ENCODE measurements at places on chromosomes 2 and 18.
A peak's percentile ranks its signal among the peaks of the same experiment; 100 is the strongest.

DNA sequence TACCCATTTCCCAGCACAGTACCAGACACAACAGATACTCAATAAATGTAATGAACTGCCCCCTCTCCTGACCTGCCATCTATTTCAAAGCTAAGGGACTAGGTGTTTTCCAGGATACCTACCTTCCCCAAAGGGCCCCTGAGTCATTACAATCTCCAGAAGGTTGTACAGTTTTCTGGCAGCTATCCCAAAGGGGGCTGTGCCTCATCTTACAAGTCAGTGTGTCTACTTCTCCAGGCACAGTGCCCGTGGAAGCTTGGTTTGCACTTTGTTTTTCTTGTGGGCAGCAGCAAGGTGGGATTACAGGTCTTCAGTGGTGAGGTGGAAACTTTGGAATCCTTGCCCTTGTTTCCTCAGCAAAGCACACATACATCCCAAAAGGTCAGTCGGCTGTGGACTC is 62.8 kb upstream of the CYP26B1 start:
- no peak for DNase-seq

- no peak for DNase-seq
These were observed 68.1 kb upstream of the SPRED2 start for GRCh38 chr2:65500310-65501040.

GRCh38 chr2:73243884-73244570 is 9.9 kb downstream of the CCT7 start:
- DNase-seq = no peak

GRCh38 chr18:39205565-39206195 is 1640.1 kb upstream of the CELF4 start:
- no peak for DNase-seq

DNA sequence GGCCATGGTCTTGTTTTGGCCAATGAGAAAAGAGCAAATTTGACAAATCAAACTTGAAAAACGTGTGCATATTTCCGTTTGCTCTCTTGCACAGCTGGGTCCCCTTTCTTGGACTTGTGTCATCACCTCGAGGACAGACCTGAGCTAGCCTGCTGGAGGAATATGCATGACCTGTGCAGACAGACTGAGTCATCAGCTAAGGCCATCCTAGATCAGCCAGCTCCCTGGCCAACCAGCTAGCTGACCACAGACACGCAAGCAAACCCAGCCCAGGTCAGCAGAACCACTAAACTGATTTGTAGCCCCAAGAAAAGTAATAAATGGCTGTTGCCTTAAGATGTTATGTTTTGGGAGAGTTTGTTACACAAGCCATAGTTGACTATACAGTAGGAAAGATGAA is 61.3 kb upstream of the PAX3 start:
- no peak for DNase-seq

DNA sequence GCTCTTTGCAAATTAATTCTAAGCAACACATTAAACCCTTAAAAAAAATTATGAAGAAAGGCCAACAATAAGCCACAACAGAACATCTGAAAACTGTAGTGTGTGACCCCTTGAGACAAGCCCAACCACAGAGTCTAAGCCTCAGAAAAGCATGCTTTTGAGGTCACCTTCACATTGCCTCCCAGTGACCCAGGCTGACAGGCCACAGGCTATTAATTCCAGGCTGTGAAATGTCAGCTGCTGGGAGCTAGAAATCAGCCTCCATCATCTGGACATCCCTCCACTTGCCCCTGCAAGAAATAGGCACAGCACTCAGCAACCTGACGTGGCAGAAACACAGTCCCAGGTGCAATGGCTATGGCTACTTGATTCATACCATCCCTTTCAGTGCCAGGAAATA is 179.4 kb upstream of the ZFP36L2 start:
- DNase-seq = no peak

DNA sequence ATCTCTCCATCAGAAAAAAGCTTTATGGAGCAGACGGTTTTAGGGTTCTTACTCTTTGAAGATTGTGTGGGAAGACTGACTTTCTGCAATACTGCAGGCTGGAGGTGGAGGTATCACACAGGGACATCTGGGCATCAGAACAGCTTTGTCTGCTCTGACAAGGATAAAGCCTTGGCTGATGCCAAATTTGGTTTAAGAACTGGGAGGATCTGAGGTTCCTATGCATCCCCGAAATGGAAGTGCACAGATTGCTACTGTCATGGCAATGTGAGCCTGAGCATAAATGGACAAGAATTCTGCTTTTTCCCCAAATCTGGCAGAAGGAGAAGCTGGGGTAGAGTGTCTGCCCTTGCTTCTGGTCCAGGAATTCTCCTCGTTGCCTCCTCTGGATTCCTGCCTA is 424.3 kb downstream of the SLC4A3 start:
- DNase-seq = no peak

DNA sequence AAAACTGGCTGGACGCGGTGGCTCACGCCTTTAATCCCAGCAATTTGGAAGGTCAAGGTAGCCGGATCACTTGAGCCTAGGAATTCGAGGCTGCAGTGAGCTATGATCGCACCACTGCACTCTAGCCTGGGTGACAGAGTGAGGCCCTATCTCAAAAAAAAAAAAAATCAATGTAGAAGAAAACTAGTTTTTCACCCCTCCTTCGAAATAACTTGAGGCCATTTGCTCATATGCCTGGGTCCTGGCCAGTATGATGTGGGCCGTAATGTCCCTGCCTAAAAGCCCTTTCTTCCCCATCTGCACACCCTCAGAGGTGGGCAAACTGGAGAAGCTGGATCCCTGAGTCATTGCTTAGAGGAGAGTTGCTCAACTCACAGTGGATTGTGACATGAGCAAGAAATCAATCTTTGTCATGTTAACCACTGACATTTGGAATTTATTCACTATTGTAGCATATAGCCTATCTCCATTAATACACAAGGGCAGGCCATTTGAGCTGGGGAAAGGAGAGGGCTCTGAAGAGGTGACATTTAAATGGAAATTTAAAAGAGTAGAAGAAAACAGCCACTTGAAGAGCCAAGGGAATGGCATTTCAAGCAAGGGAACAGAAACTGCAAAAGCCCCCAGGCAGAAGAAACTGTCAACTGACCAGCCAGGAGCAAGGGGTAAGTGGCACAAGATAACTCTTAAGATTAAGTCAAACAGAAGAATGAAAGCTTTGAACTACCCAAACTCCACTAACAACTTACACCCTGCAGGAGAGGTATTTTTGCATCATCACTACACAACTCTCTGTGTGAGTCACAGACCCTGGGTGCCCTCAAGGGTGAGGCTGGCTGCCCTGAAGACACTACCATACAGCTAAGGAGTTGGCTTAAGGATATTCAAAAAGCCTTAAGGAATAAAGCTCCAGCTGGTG is 7.6 kb upstream of the METTL21A start:
- no peak for DNase-seq

GRCh38 chr18:79951545-79952455 is at the start of gene SLC66A2:
SLC66A2 (minus strand) TSS chr18:79951653; CDS start chr18:79950926, 727 bp downstream.
- peak; percentile 96 for DNase-seq

- no peak for DNase-seq
These were observed 1.8 kb downstream of the DPP4 start for GRCh38 chr2:162072181-162072702.

DNA sequence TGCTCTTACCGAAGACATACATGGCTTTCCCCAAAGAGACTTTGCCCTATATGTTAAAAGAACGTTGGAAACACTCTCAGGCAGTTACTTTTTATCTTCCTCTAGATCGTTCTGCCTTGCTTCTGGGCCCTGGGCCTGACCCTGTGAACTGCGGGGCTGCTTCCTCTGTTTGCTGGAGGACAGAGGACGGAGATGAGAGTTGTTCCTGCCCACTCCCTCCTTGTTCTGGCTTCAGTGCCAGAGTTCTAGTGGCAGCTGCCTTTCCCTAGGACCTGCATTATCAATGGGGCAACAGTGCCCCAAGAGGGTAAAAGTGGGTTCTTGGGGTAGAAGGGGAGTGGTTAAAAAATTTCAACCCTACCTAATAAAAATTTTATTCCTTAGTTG is 6.5 kb upstream of the FN1 start:
- DNase-seq = no peak

GRCh38 chr2:241635756-241636155 is 1.2 kb downstream of the THAP4 start:
- DNase-seq = no peak

DNA sequence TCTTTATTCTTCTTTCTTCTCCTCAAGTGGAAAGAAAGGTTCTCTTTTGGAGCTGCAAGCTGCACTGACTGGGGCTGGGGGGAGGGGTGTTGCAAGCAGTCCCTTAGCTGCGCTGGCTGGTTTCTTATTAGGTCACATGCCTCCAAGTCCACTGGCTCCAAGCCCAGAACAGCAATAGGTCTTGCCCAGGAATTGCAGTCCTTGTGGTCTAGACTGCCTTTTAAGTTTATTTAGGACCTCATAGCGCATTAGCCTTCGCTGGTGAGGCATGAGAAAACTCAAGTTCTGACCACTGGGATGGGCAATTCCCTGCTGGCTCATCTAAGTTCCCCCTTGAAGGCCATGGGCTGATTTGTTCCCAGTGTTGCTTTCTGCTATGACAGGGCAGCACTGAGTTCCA is 138.6 kb upstream of the SCN7A start:
- DNase-seq = no peak

DNA sequence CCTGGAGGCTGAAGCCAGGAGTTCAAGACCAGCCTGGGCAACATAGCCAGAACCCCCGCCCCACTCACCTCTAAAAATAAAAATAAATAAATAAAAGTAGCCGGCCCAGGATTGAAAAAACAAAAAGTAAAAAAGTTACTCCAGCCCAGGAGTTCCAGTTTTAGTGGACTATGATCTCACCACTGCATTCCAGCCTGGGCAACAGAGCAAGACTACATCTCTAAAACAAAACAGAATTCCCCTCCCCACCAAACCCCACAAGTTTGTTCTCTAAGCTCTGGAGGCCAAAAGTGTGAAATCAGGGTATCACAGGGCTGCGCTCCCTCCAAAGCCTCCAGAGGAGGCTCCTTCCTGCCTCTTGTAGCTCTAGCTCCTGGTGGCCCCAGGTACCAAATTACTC is 1.7 kb downstream of the D2HGDH start:
- DNase-seq = no peak

- no peak for DNase-seq
These were observed 33.0 kb downstream of the FTCDNL1 start for GRCh38 chr2:199818026-199818425.

GRCh38 chr2:171146633-171147032 is 14.1 kb downstream of the TLK1 start:
- no peak for DNase-seq

GRCh38 chr2:46846536-46846935 is 69.1 kb downstream of the MCFD2 start:
- no peak for DNase-seq

DNA sequence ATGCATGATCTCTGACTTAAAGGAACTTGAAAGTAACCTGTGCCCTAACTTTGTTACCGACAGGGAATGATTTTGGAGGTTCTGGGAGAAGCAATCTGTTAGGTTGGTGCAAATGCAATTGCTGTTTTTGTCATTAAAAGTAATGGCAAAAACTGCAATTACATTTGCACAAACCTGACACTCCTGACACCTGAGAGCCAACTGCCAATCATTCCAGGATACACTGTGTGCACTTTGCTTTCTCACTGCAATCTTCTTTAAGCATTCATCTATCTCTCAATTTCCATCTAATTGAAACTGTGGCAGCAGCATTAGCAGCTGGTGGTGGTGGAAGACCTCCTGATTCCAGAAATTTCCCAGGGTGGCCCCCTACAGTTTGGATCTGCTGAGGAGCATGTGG is 87.6 kb upstream of the CYP1B1 start:
- no peak for DNase-seq

DNA sequence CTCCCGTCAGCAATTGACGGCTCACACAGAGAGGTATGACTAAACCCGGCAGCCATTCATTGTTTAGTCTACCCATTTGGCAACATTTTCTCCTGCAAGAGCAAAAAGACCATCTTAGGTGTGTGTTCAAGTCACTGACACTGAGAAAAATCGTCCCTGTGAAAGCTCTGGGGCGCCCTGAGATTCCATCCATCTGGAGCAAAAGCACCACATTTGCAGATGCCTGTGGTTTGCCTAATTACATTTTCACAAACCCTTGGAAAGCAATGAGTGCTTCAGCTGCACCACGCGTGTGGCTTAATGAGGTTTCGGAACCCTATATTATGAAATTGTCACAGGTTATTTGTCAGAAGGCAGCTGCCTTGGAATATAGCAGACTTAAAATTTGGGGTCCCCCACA is 110.7 kb upstream of the PTPRM start:
- no peak for DNase-seq

DNA sequence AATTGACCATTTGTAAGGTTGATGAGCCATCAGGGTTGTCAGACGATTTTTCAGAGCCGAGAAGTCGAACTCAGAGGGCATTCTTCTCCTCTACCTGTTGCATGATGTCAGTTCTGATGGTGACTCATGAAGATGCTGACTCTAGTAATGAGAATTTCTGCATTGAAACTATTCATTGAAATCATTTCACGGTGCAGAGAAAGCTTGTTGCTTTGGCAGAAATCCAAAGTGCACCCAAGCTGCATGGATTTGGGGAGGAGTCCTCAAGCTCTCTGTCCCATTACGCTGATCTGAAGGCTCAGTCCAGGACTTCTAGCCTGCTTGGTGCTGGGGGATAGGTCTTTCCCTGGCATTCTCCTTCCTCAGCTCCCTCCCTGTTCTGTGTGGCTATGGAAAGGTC is 125.7 kb upstream of the PXDN start:
- DNase-seq = no peak

DNA sequence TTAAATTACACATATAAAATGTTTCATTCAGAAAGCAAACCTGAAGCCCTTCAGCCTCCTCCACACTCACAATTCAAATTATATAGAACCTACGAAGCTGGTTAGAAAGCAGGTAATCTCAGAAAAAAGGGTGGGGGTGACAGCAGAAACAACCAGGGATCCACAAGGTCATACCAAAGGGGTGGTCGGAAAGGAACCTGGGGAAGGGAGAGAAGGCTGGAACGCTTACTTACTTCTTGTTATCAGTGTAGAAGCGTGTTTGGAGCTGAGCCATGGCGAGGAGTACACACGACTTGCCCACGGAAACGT is 316 bp downstream of the WDR12 start:
- no peak for DNase-seq

GRCh38 chr2:196601430-196602306 is 37.8 kb upstream of the CCDC150 start:
- no peak for DNase-seq

GRCh38 chr18:45012286-45012685 is 331.6 kb downstream of the SETBP1 start:
- no peak for DNase-seq

- DNase-seq = no peak
These were observed 13.1 kb downstream of the TGIF1 start for GRCh38 chr18:3463051-3463450.

GRCh38 chr2:237664151-237664550 is 36.8 kb downstream of the LRRFIP1 start:
- no peak for DNase-seq

DNA sequence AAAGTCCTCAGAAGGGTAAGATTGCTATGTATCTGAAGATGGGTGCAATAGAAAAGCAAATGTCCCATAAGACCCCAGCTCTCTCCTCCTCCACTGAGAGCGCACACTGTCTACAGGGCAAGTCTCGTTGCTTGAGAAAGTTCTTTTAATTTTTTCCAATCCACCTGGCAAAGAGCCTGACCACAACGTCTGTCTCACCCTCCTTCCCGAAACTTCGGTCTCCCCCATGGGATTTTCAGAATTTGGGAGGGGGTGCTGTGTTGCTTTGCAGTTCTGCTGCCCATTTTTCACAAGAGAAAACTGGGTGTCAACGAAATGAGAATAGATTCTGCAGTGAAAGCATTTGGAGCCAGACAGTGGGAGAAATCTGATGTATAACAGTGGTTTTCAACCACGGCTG is 40.4 kb downstream of the SERTAD2 start:
- DNase-seq = no peak
